ENCODE measurements at places on chromosomes 2 and 18.
A peak's percentile ranks its signal among the peaks of the same experiment; 100 is the strongest.

DNA sequence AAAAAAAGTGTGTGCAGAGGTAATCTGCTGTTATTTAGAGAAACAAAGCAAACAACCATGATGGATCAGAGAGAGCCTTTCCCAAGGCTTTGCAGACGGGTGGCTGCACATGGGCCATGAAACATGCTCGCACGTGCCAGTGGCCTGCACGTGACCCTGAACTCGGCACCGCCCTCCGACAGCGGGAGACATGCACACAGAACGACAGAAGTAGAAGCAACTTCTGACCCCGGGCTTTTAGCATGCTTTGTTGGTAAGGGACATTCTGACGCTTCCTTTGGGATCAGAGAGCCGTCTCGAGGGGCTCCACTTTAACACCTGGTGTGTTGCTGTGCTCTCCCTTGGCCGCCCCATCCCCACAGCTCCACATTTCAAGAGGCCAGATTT is 112.5 kb downstream of the KCNF1 start:
- no peak for DNase-seq

GRCh38 chr18:7856733-7857132 is 289.6 kb downstream of the PTPRM start:
- DNase-seq = no peak

GRCh38 chr18:65938592-65939372 is 188.0 kb downstream of the CDH7 start:
- no peak for DNase-seq

GRCh38 chr18:50819027-50819727 is 639 bp downstream of the MRO start:
- DNase-seq = peak; percentile 35

All from HuH-7 (cell line).